BJ (cell line): ENCODE measurements at places on chromosomes 1 and 21. TPM values are rescaled to one million over a fixed set of nuclear protein-coding genes. Genes with fewer than 3 reads are reported as not detected.

Gene DISP3
- 0.02 TPM in 1 of 2 replicates, not detected in the other for polyA plus RNA-seq

Gene MTARC1
- polyA plus RNA-seq = 0.72 and 1.0 TPM in 2 replicates

Gene GJA9
- 0.05 TPM in 1 of 2 replicates, not detected in the other for polyA plus RNA-seq

Gene PLXNA2
- polyA plus RNA-seq = 1.9 and 2.7 TPM in 2 replicates

Gene SH2D5
- polyA plus RNA-seq = 1.6 and 3.5 TPM in 2 replicates

Gene FCRL6
- not detected in 2 replicates for polyA plus RNA-seq

Gene OR10K2
- polyA plus RNA-seq = not detected in 2 replicates

Gene PRAMEF2
- polyA plus RNA-seq = not detected in 2 replicates

Gene BNIPL
- polyA plus RNA-seq = 0.18 and 0.31 TPM in 2 replicates

Gene CRABP2
- polyA plus RNA-seq = 52.8 and 75.9 TPM in 2 replicates

Gene ATP13A2
- 9.2 and 25.5 TPM in 2 replicates for polyA plus RNA-seq

Gene SPATA46
- not detected in 2 replicates for polyA plus RNA-seq

Gene NBPF4
- not detected in 2 replicates for polyA plus RNA-seq

Gene NUF2
- 5.9 and 10.6 TPM in 2 replicates for polyA plus RNA-seq

Gene REG4
- polyA plus RNA-seq = not detected in 2 replicates

Gene KCNE1
- 0.31 and 0.47 TPM in 2 replicates for polyA plus RNA-seq
